Muscle of leg (tissue), 16 donors: ENCODE measurements at places on chromosomes 1 and 21. TPM values are rescaled to one million over a fixed set of nuclear protein-coding genes. Genes with fewer than 3 reads are reported as not detected.

DNA sequence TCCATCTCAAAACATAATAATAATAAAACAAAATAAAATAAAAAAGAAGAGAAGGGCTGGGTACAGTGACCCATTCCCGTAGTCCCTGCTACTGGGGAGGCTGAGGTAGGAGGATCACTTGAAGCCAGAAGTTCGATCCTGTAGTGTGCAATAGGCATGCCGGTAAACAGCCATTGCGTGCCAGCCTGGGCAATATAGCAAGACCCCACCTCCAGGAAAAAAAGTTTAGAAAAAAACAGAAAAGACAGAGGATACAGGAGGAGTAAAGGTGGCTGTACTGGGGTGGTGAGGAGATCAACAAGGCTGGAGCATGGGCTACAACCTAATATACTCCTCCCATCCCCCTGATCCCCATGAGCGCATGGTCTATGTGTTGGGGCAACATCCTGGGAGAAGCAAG is 30.8 kb downstream of the PTAFR start:
- H3K36me3 ChIP-seq = no peaks in the 10 kb centered on the region
- H3K27me3 ChIP-seq = no peaks in the 10 kb centered on the region
- H3K27ac ChIP-seq = no peak overlapping the region
- H3K4me1 ChIP-seq = no peaks in the 10 kb centered on the region
- no peak for DNase-seq

DNA sequence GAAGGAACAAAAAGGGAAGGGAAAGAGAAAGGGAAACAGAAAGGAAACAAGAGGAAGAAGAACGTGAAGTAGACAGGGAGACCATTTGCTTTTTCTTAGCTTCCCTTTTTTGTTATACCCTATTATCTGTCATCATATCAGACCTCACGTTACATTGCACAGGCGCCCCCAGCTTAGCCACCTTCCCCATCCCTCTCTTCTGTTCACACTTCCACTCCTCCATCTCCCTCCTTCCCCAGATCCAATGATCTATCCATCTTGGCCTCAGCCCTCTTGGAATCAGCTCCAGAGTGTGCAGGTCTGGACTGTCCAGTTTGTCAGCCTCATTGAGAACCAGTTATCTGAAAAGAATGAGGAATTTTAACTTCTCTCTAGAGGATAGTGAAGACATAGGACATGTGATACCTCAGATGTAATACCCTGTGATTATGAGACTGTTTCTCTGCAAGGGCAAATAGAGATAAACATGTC is 101.1 kb upstream of the ERRFI1 start:
- no peak overlapping the region for H3K27ac ChIP-seq
- DNase-seq = no peak
- H3K27me3 ChIP-seq = no peaks in the 10 kb centered on the region
- no peaks in the 10 kb centered on the region for H3K4me1 ChIP-seq
- no peak overlapping the region for H3K4me3 ChIP-seq

GRCh38 chr1:185080422-185080821 is 35.1 kb downstream of the RNF2 start:
- no peaks in the 10 kb centered on the region for H3K36me3 ChIP-seq
- DNase-seq = no peak
- no peak overlapping the region for H3K27ac ChIP-seq
- no peaks in the 10 kb centered on the region for H3K4me1 ChIP-seq
- H3K27me3 ChIP-seq = no peaks in the 10 kb centered on the region

- no peak overlapping the region for H3K4me3 ChIP-seq
- H3K4me1 ChIP-seq = peaks cover 12% of the 10 kb centered on the region
- no peak overlapping the region for H3K27ac ChIP-seq
- DNase-seq = no peak
- H3K36me3 ChIP-seq = no peaks in the 10 kb centered on the region
Measured at GRCh38 chr1:151714820-151715725, 1.5 kb downstream of the CELF3 start.

DNA sequence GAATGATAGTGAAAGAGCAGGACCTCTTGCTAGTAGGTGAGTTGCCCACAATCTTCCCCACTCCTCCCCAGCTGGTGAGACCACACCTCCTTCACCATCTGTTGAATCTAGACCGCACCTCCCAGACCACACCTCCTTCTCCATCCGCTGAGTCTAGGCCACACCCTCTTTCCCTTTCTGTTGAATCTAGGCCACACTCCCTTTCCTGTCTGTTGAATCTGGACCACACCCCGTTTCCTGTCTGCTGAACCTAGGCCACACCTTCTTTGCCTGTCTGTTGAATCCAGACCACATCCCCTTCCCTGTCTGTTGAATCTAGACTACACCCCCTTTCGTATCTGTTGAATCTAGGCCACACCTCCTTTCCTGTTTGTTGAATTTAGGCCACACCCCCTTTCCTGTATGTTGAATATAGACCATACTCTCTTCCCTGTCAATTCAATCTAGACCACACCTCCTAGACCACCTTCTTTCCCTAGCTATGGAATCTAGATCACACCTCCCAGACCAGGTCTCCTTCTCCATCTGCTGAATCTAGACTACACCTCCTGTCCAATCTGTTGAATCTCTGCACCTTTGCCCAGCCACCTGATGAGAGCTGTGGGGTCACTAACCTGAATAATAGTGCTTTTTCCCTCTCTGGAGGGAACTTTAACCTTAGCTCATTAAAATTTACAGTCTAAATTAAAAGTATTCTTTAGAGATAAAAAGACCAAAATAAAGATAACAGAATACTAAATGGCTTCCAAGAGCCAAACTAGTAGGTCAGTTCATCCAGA is 116.3 kb downstream of the DAB1 start:
- no peaks in the 10 kb centered on the region for H3K4me1 ChIP-seq
- H3K4me3 ChIP-seq = no peak overlapping the region
- no peak overlapping the region for H3K27ac ChIP-seq
- H3K36me3 ChIP-seq = no peaks in the 10 kb centered on the region
- H3K27me3 ChIP-seq = no peaks in the 10 kb centered on the region
- DNase-seq = peak; percentile 3

GRCh38 chr1:6033986-6034749 is 11.5 kb upstream of the KCNAB2 start:
- H3K27me3 ChIP-seq = peaks cover 11% of the 10 kb centered on the region
- H3K4me1 ChIP-seq = no peaks in the 10 kb centered on the region
- no peaks in the 10 kb centered on the region for H3K36me3 ChIP-seq
- no peak overlapping the region for H3K27ac ChIP-seq
- peak; percentile 26 for DNase-seq

DNA sequence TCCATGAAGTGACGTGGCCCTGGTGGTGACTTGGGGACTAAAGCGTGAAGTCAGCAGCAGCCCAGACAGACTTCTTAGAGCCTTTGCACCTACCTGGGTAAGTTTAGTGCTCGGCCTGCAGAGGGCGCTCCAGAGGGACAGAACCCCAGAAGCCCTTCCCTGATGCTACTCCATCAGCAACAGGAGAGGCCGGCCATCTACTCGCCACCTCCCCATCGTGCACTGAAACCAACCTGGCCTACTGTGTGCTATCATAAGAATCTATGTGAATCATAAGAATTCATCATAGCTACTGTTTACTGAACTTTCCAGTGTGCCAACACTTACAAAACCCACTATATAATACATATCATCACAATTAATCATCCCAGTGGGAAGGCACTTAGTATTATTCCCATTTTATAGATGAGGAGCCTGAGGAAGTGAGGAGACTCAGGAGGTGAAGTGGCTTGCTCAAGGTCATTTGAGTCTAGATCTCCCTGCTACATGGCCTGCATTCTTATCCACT is 7.9 kb upstream of the EDN2 start:
- H3K27ac ChIP-seq = no peak overlapping the region
- H3K36me3 ChIP-seq = no peaks in the 10 kb centered on the region
- no peak overlapping the region for H3K4me3 ChIP-seq
- peaks cover 48% of the 10 kb centered on the region for H3K4me1 ChIP-seq
- peaks cover 3% of the 10 kb centered on the region for H3K27me3 ChIP-seq

GRCh38 chr1:98766255-98766654 is 104.7 kb downstream of the SNX7 start:
- peaks cover 5% of the 10 kb centered on the region for H3K4me1 ChIP-seq
- H3K4me3 ChIP-seq = no peak overlapping the region
- no peaks in the 10 kb centered on the region for H3K36me3 ChIP-seq
- DNase-seq = peak; percentile 46
- no peaks in the 10 kb centered on the region for H3K27me3 ChIP-seq

DNA sequence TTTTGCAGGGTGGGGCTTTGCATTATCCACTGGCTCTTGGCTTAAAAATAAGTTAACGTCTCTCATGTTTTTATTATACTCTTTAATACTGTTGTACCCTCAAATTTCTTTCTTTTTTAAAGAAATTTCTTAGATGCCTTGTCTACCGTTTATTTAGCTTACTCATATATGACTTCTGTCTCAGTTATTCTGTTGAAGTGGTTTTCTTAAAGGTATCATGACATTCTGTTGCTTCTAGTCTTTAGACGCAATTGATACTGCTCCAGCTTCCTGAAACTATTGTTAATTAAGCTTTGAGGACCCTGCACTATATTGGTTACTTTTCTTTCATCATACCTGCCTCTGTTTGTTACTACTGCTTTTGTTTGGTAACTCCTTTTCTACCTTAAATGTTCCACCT is 11.7 kb downstream of the PKN2 start:
- no peak for DNase-seq
- H3K4me3 ChIP-seq = no peak overlapping the region
- H3K4me1 ChIP-seq = peaks cover 2% of the 10 kb centered on the region
- H3K27me3 ChIP-seq = no peaks in the 10 kb centered on the region
- H3K36me3 ChIP-seq = peaks cover 5% of the 10 kb centered on the region

DNA sequence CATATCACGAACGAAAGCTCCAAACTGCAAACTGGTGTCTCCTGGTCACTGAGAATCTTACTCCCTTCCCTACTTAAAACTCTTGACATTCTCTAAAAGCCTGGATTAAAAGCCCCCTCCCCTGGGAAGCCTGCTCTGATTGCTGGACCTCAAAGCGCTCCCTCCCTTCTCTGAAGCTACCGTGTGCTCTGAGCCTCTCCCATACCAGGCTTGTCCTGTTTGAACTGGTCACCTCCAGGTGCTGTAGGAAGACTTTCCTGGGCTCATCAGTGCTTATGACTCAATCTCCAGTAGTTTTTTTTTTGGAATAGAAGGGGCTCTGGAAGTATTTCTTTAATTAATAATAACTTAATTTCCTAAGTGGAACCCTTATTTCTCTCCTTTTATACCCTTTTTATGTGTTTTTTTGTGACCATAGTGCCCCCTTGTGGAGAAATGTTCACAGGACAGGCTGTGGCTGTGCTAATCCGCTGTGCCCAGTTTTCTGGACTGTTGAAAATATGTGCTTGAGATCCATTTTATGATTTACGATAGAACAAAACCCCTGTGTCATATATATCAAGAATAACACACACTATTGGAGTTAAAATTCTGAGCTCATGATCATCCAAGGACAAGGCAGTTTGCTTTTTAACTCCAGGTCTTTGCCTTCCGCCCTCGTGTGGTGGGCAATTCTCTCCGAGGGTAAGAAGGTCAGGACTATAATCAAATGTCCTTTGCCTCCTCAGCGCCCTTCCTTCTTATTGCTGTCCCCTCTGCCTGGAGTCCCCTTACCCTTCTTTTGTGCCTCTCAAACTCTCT is 16.9 kb downstream of the MTARC1 start:
- DNase-seq = peak; percentile 35
- H3K36me3 ChIP-seq = peaks cover 2% of the 10 kb centered on the region
- H3K4me1 ChIP-seq = no peaks in the 10 kb centered on the region
- no peaks in the 10 kb centered on the region for H3K27me3 ChIP-seq
- no peak overlapping the region for H3K4me3 ChIP-seq

DNA sequence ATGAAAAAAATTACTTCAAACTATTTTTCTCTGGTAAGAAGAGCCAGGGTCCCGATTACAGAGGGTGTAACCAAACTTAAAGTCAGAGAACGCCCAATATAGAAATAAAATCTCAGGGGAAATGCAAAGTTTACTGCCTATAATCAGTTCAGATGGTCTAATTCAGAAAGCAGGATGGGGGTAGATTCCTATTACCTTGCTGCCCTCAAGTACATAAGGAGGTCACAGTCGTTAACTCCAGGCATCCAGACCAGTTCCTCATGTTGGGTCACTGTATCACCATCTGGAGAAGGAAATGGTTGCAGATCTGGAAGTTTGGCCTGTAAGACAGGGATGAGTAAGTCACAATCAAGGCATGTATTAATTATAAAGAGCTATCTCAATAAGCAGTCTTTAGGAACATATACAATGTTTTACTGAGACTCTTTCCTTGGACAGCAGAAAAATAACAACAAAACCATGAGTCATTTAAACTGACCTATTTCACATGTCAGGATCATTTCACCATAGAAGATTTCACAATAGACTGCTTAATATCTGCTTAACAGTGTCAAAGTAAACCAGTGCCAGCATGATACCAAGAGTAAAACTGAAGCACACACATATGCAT is 179.4 kb downstream of the SLC45A1 start:
- no peak for DNase-seq
- no peak overlapping the region for H3K4me3 ChIP-seq
- H3K27ac ChIP-seq = no peak overlapping the region
- H3K27me3 ChIP-seq = no peaks in the 10 kb centered on the region
- peaks cover 35% of the 10 kb centered on the region for H3K36me3 ChIP-seq
- no peaks in the 10 kb centered on the region for H3K4me1 ChIP-seq

DNA sequence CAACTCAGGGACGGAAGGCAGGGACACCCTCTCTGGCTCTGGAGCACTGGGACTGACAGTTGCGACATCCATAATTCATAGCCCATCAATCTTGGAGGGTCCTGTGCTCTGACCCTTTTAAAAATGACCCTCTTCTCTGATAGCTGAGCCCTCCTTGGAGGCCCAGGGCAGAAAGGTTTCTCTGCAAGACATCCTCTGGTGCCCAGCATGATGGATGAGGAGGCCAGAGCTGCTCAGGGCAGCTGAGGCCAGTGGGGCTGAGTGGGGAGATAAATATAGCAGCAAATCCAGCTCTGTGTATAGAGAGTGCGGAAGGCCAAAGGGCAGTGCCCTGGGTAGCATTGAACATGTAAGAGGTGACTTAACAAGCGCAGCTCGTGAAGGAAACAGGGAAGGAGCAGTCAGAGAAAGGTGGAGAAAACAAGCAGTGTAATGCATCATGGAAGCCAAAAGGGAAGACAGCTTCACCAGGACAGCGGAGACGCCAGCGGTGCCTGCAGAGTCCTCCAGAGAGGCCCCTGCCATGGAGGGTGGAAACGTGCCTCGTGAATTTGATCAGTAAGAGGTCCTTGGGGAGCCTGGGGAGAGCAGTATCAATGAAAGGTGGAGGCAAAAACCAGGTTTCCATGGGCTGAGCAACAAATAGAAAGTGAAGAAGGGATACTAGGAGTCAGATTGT is 50.4 kb upstream of the FMOD start:
- no peak overlapping the region for H3K27ac ChIP-seq
- H3K27me3 ChIP-seq = peaks cover 3% of the 10 kb centered on the region
- H3K4me1 ChIP-seq = peaks cover 13% of the 10 kb centered on the region
- no peak for DNase-seq
- H3K4me3 ChIP-seq = no peak overlapping the region

DNA sequence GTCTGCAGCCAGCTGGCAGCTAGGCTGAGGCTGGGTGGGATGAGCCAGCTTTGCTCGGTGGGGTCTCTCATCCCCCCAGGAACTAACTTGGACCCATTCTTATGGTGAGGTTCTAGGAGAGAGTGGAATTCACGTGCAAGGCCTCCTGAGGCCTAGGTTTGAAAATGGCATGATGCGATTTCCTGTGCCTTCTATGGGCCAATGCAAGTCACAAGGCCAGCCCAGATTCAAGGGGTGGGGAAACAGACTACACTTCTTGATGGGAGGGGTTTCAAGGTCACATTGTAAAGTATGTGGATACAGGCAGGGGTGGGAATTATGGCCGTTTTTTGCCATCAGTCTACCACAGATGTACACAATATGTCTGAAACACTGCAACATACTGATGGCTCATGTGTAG is 48.3 kb downstream of the HTR6 start:
- H3K27me3 ChIP-seq = no peaks in the 10 kb centered on the region
- H3K27ac ChIP-seq = no peak overlapping the region
- H3K4me3 ChIP-seq = no peak overlapping the region

The URB1 gene
- 11.5 TPM for total RNA-seq

The LAMC1 gene
- total RNA-seq = 203 TPM

The BMP8B gene
- total RNA-seq = 0.71 TPM
